RWPE2 (cell line): ENCODE measurements at places on chromosomes 1 and 21.
A peak's percentile ranks its signal among the peaks of the same experiment; 100 is the strongest.

DNA sequence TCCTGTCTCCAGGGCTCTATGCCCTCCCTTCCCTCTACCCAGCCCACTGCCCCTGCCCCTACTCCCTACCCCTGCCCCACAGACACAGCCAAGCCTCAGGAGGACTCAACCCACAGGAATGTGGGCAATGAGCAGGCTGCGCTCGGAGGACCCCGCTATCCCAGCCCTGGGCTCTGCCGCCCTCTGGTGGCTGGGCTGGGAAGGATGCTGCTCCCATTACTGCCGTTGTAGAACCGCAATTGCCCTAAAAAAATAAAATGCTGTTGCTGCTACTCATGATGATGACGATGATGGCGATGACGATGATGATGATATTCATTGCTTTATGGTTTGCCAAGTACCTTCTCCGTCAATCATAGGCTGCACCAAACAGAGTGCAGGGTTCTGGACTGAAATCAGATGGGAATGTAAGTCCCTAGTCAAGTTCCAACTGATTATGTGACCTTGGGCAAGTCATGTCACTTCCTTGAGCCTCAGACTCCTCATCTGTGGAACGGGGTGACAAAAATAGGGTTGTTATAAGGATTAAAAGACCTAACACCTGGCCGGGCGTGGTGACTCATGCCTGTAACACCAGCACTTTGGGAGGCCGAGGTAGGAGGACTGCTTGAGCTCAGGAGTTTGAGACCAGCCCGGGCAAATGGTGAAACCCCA lies 24.6 kb downstream of the ARHGEF19 start:
- DNase-seq, result no peak

- peak; percentile 94 for DNase-seq
Observed at GRCh38 chr1:2451741-2452140, 24.3 kb upstream of the PLCH2 start.

DNA sequence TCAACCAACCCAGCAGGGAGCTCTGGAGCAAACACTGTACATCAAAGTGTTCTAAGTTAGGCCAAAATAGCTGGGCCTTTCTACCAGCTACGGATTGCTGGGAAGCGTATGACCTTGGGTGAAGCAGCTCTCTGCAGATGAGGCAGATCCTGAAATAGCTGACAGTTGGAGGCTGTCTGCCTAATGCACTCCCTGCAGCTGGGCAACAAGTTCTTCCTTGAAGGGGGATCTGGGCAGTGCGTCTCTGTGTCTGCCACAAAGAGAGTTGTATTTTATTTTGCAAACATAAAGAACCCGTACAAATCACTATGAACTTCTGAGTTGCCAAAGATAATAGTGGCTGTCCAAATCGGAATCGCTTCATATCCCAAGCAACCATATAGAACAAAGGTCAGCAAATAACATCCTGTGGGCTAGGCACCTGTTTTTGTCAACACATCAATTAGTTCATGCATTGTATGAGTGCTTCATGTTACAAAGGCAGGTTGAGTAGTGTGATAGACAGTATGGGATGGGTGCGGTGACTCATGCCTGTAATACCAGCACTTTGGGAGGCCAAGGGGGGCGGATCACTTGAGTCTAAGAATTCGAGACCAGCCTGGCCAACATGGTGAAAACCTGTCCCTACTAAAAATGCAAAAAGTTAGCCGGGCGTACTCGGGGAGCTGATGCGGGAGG lies 29.1 kb upstream of the KLF17 start:
- no peak for DNase-seq

DNA sequence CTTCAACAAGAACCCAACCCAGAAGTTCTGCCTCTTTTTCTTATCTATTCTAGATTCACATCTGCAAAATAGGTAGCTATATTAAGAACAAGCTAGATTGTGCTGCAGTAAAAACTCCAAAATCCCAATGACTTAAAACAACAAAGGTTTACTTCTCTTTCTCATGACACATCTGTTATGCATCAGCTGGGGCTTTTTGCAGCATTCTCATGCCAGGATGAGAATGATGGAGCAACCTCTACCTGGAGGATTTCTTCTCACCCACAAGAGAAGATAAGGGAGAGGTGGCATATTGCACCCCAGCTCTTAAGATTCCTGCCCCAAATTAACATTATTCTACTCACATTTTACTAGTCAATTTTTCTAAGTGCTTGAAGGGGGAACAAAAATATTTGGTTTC lies 152.3 kb upstream of the SPAG17 start:
- no peak for DNase-seq

GRCh38 chr1:239426821-239427475 lies 40.6 kb downstream of the CHRM3 start:
- no peak for DNase-seq

GRCh38 chr1:114263343-114263742 lies 109.7 kb upstream of the SYT6 start:
- no peak for DNase-seq

DNA sequence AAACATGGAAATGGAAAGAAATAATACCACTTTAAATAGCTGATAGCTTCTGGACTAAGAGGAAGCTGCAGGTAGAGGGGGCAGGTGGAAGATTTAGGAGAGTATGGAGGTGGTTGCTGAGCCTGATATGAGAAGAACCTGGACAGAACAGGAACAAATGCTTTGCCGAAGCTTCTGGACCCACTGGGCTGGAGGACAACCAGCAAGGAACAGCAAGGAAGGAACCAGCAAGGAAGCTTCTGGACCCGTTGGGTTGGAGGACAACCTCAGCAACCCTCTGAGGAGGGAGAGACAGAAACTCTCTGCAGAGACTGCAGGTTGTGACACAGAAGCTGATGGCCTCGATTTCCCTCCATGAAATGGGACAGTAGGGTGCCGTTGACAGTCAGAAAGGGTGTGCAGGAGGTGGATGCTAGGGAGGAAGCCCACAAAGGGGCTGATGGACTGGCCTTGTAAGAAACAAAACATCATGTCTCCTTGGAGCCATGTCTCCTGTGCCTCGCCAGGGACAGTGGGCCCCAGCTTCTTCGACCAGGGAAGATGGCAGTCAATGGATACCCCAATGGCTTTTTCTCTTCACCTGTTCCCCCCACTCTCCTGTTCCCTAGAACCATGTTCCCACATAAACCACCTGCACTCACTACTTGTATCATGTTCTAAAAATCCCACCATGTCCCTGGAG lies 8.3 kb upstream of the WNT3A start:
- no peak for DNase-seq

- DNase-seq, result no peak
Observed at GRCh38 chr1:232678185-232678886, 48.4 kb upstream of the SIPA1L2 start.

- DNase-seq, result no peak
Observed at GRCh38 chr1:61425040-61425439, 299.9 kb downstream of the TM2D1 start.

DNA sequence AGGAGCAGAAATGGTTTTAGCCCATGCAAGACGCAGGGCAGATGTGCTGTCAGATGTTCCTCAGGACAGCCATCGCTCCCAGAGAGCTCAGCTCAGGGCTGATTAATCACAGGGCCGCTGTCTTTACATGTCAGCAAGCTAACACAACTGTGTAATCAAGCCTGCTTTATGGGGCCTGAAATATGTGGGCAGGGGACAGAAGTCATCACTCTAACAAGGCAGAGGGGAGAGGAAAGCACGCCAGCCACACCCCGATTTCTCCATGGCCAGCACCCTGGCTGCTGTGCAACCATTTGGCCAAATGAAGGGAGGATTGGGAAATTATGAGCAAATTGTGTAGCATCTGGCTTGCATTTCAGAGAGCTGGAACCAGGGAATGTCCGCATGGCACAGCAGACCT lies 368.8 kb downstream of the NPHP4 start:
- no peak for DNase-seq

DNA sequence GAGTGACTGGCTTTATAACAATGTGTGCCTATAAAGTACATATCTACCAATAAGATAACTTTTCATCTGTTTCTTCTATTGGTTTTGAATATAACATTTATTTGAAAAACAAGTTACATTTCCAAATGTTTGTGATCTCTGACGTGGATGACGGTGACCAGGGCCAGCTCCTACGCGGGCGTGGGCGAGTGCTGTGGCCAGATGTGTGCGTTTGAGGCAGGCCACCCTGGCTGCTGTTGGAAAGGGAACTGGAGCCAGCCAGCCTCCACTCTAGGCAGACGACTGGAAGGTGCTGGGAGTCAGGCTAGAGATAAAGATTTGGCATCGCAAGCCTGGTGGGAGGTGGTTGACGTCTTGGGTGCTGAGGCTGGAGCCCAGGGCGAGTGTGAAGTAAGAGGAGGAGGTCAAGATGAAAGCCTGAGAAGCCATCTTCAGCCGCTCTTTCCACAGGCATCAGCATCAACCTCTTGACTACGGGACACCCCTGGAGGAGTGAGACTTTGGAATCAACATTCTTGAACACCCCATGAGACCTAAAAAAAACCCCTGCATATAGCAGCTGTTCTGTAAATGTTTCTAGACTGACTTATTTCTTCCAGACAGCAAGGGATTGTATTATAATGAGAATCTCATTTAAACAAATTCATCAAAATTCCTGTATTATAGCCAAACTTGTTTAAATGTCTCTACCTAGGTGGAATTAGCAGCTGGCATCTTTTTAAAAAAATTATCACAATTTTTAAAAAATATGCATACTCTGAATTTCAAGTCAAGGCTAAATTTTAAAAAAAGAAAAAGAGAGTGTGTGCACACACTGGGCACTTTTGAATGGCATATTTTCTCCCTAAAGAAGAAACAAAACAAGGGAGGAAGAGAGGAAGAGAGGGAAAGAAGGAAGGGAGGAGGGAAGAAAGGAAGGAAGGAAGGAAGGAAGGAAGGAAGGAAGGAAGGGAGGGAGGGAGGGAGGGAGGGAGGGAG lies 112.5 kb upstream of the SLC44A3 start:
- no peak for DNase-seq

- DNase-seq, result no peak
Observed at GRCh38 chr1:180230416-180230790, 339 bp downstream of the LHX4 start.

DNA sequence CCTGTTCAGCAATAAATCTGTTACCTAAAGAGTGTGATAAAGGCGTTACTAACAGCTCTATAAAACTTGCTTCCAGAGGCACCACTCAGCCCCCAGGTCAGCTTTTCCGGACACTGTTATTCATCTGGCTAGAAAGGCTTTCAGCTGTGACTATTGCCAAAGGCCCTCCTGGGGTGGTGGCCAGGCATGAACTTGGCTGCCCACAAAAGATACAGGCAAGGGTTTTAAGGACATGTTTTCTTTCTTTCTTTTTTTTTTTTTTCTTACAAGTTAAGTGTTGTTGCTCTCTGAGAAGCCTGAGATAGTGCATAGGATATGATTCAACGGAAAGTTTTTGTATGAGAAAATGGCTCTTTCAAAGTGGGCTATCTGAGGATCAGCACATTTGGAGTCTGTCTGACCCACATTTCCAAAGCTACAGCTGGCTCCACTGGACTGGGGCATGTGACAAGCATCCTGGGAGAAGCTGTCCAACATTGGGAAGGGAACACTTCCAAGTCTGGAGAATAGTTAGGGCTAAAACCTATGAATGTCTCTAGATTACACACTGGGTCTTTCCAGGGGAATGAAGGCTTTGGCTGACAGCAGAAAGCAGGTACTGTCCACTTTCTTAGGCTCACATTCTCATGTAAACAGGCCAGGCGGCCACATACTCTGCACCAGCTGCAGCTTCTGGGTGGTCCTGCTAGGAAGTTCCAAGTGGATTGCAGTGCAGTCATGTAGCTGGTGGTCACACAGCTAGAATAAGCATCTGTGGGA lies 639.7 kb downstream of the LMO4 start:
- no peak for DNase-seq
